ENCODE measurements at places on chromosomes 2 and 18. TPM values are rescaled to one million over a fixed set of nuclear protein-coding genes. Genes with fewer than 3 reads are reported as not detected.

Gene CLEC4F
- total RNA-seq: 1.0 TPM

Gene INHBB
- total RNA-seq: 11.9 TPM

Gene SRD5A2
- total RNA-seq: 3.7 TPM

Gene MATN3
- 1.0 TPM for total RNA-seq

Gene SERTAD2
- total RNA-seq: 19.3 TPM

Gene AP1S3
- 10.5 TPM for total RNA-seq

Gene RESP18
- not detected for total RNA-seq

Gene REEP1
- 5.5 TPM for total RNA-seq

Gene FRZB
- not detected for total RNA-seq

Gene MC4R
- total RNA-seq: not detected

Gene CABLES1
- total RNA-seq: 29.0 TPM

Gene PPP1R1C
- total RNA-seq: 13.1 TPM

Gene DNAJC5G
- not detected for total RNA-seq

Gene LHCGR
- total RNA-seq: not detected

Gene LDLRAD4
- 26.6 TPM for total RNA-seq

Gene GPAT2
- total RNA-seq: 2.4 TPM

Gene MERTK
- total RNA-seq: 21.8 TPM

Gene ITSN2
- total RNA-seq: 88.4 TPM

Gene BABAM2
- total RNA-seq: 38.3 TPM

Gene IAH1
- total RNA-seq: 43.9 TPM

Gene ZNF396
- total RNA-seq: 6.1 TPM

Gene TMEM169
- total RNA-seq: not detected

Gene QPCT
- not detected for total RNA-seq

Gene PMAIP1
- not detected for total RNA-seq

Gene CD207
- total RNA-seq: 2.2 TPM

Gene BOD1L2
- not detected for total RNA-seq

Gene GPR148
- total RNA-seq: not detected

Gene NAT8
- total RNA-seq: not detected

Gene RTP5
- total RNA-seq: 0.14 TPM

Gene POU3F3
- total RNA-seq: not detected

Gene POTEC
- total RNA-seq: not detected

Gene FAHD2A
- 18.9 TPM for total RNA-seq

Gene B3GNT2
- total RNA-seq: 46.7 TPM

Gene TNFRSF11A
- 5.9 TPM for total RNA-seq

Gene LOXL3
- total RNA-seq: 16.0 TPM

Gene ST3GAL5
- 162 TPM for total RNA-seq

Gene THADA
- 30.3 TPM for total RNA-seq

Gene ZSWIM2
- total RNA-seq: not detected

Gene DCTN1
- 113 TPM for total RNA-seq

Gene C2orf15
- total RNA-seq: 0.33 TPM

Gene FAM237A
- total RNA-seq: not detected

Gene CTNNA2
- total RNA-seq: not detected

Gene TMEM247
- total RNA-seq: not detected

Gene CENPA
- 0.76 TPM for total RNA-seq

Gene REG1B
- 1.5 TPM for total RNA-seq

Gene ZNF2
- 5.4 TPM for total RNA-seq

Gene HJURP
- total RNA-seq: 3.2 TPM

Gene HOXD4
- total RNA-seq: 0.81 TPM

Gene MYO5B
- 25.4 TPM for total RNA-seq
